Calu3 (cell line): ENCODE measurements at places on chromosomes 5 and 9.

GRCh38 chr9:91820949-91821880, 128.8 kb downstream of the ROR2 start:
- DNase-seq: no peak

DNA sequence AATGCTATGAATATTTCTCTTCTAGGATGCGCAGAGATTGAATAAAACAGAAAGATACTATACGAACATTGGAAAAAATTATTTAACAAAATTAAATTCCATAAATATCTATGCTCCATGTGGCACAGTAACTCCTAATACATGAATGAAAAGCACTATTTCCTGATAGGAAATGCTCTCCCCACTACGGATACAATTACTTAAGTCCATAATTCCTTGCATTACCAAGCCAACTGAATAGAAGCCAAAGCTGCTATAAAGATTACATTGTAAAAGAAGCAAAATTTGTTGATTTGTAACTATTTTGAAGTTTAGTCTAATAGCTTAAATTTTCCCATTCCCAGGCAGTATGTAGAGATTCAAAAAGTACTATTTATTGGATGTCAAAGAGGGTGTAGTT, 61.8 kb upstream of the SNX2 start:
- no peak for DNase-seq

GRCh38 chr5:54049144-54049543, 261.2 kb downstream of the ARL15 start:
- no peak for DNase-seq

DNA sequence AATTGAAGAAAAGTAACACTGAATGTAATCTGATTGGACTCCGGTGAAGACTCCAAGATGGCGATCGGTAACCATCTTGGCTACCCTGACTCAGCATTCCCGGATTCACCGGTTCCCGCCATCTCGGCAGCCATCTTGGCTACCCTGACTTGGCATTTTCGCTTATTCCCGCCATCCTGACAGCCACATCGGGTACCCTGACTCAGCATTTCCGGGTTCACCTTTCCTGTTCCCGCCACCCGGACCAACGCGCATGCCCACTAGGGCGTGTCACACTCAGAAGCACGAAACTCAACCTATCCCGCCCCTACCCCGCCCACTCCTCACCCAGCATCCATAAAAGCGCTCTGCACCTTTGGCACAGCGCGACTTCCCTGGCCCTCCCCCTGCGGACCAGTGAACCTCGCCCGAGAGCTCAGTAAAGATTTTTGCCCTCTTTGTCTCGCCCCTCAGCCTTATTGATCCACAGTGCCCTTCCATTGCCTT, 17.2 kb downstream of the SPTLC1 start:
- DNase-seq: peak; percentile 94

- peak; percentile 20 for DNase-seq
Observed at GRCh38 chr5:16160706-16161105, 18.9 kb downstream of the MARCHF11 start.
